GM23338 (cell line): ENCODE measurements at places on chromosomes 16 and 17.

DNA sequence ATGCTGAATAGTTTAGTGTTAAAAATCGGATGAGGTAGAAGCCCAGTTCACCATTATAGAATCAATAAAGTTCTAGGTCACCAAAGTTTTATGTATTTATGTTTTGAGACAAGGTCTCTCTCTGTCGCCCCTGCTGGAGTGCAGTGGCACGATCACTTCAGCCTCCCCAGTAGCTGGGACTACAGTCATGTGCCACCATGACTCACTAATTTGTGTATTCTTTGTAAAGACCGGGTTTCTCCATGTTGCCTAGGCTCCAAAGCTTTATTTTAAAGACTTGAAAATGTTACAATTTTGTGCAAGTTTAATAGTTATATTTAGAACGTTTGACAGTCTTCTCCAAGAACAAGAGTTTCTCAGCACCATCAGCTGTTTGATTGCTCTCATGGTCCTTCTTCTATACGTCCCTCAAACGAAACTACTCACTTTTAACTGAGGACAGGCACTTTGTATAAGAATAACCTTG, 32.1 kb downstream of the NDE1 start:
- peak; percentile 78 for DNase-seq

DNA sequence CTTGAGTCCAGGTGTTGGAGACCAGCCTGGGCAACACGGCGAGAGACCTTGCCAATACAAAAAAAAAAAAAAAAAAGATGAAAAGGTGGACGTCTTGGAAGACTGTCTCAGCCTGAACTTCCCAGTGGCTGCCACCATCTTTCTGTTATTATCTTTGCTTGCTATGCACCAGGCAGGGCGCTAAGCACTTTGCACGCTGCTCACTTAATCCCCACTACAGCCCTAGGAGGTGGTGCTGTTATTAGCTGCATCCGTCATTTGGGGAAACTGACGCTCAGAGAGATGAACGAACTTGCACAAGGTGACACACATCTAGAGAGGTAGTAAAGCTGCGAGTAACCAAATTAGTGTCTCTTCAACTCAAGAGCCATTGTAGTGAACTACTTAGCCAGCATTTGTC, 708 bp upstream of the CPPED1 start:
- DNase-seq: no peak

- no peak for DNase-seq
Measured at GRCh38 chr16:9219813-9220212, 128.4 kb downstream of the HAPSTR1 start.

DNA sequence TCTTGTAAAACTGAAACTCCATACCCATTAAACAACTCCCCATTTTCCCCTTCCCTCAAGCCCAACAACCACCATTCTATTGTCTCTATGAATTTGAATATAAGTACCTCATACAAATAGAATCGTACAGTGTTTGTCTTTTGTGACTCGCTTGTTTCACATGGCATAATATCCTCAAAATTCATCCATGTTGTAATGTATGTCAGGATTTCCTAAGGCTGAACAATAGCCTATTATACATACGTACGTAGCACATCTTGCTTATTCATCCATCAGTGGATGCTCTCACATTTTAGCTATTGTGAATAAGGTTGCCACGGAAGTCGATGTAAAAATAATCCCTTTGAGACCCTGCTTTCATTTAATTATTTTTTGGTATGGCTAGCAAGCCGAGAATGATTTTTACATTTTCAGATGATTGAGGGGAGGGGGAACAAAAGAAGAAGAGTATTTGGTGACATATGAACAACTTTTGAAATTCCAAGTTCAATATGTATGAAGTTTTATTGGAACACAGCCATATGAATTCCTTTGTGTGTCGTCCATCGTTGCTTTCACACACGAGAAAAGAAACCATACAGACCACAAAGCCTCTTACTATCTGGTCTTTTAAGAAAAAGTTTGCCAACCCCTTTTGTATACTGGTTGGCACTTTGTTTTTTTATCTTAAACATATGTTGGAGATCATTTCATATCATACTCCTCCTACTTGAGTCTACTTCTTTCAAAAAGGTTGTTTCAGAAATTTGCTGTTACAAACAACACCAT, 371.2 kb downstream of the NPIPA8 start:
- no peak for DNase-seq

GRCh38 chr17:52824542-52824941, 666.0 kb upstream of the CA10 start:
- DNase-seq: no peak

GRCh38 chr16:87948735-87949070, 2.5 kb upstream of the BANP start:
- DNase-seq: no peak

DNA sequence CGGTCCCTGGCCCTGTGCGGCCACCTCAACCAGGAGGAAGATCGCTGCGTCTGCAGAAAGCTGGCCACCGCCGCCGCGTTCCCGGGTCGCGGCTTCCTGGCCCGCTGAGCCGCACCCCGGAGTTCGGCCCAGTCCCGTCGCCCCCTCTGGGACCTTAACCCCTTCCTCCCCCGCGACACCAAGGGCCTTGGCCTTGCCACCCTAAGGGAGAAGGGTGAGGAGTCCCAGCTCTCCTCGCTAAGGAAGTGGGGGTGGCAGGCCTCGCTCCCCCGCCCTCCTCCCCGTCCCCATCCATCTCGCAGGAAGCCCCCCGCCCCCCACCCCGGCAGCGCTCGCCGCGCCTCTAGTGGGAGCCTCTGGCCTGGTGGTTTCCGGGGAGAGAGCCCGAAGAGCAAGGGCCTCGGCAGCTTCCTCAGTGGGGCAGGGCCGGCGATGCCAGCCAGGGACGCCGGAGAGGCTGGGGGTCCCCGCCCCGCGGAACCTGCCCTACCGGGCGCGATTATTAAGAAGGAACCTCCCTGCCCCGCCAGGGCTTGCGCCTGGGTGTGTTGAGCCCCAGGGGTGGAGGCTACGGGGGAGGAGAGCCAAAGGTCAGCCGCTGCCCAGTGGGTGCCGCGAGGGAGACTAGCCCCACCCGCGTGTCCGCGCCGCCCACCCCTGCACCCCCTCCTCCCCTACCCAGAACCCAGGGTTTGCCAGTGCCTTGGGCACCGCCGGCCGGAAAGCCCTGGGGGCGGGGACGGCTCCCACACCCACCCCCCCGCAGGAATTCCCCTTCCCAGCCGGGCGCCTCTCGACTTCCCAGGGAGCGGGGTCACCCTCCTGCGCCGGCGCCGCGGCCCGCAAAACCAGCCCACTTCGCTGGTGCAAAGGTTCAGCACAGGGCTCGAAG, 6.8 kb downstream of the CBX4 start:
- peak; percentile 79 for DNase-seq

- no peak for DNase-seq
Measured at GRCh38 chr17:56290802-56291118, 137.5 kb downstream of the ANKFN1 start.

DNA sequence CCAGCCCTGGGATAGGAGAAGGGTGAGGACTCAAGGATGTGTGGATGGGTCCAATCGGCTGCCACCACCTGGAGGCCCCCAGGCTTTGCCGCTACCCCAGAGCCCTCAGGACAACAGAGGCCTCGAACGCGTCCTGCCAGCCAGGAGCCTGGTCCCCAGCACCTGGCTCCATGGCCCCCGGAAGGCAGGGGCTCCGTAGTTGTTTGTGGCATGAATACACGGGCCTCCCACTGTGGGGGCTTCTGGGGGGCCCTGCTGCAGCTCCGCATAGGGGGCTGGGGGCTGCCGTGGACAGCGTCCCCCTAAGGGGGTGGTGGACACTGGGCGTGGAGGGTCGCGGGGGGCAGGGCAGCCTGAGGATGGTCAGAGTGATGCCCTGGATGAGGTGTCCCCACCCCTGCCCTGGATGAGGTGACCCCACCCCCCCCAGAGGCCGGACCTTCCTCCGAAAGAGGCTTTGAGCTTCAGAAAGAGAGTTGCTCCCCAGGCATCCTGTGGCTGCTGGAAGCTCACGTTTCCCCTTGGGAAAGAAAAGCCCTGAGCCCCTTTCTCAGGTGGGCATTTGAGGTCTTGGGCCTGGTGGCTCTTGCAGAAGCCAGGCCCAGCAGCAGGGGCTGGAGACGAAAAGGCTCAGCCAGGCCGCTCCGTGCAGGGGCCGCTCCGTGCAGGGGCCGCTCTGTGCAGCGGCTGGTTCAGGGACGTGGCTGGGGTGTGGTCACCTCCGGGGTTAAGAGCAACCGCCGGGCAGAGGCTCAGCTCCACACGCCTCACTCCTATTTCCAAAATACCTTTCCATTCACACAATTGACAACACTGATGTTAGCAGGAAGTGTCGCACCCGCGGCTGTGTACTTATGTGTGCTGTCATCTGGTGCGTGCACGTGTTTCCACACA, 40.3 kb upstream of the GNG13 start:
- no peak for DNase-seq

- no peak for DNase-seq
Measured at GRCh38 chr17:43449470-43450248, 34.1 kb upstream of the DHX8 start.

GRCh38 chr16:50644729-50645128, 36.4 kb downstream of the SNX20 start:
- peak; percentile 36 for DNase-seq

DNA sequence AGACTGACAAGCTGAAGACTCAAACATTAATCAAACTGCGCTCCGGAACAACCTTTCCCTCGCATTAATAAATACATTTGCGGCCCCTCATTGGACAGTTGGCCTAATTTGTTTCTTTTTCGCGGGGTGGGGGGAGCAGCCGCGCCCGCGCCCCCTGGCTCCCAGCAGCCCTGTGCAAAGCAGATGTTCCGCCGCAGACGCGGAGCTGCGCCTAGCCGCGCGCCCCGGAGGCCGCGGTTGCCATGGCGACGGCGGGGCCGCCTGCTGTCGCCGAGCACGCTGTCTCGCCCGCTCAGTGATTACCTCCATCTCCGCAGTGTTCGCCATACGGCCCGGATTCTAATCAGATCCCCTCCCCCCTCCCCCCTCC, 25.5 kb downstream of the COPZ2 start:
- DNase-seq: peak; percentile 87

GRCh38 chr17:61389670-61390478, 9.8 kb upstream of the TBX2 start:
- DNase-seq: peak; percentile 86

- DNase-seq: no peak
Measured at GRCh38 chr17:42507671-42508070, 28.4 kb upstream of the NAGLU start.

DNA sequence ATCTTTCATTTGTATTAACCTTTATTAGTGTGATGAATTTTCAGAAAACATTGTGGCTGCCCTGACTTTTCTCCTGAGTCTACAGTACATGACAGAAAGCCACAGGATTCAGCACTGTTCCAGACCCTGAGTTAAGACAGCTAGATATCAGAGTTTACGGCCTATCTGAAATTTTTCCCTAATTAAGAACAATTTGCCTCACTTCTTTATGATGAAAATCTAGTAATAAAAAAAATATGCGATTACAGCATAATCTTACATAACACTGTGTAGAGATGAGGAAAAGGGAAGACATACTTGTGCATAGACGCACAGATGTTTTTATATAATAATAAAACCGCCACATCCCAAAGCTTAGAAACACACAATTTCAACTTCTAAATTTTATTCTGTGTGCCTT, 7.3 kb downstream of the SPOP start:
- DNase-seq: no peak

GRCh38 chr16:64711026-64711425, 410.8 kb downstream of the CDH11 start:
- no peak for DNase-seq

GRCh38 chr17:51263006-51263405, 2.7 kb downstream of the UTP18 start:
- no peak for DNase-seq

- DNase-seq: no peak
Measured at GRCh38 chr16:58940609-58941008, 206.5 kb upstream of the GOT2 start.

GRCh38 chr17:34413443-34414119, 50.5 kb upstream of the CCL1 start:
- no peak for DNase-seq

GRCh38 chr17:83012868-83013778, 66.3 kb upstream of the METRNL start:
- no peak for DNase-seq

- DNase-seq: no peak
Measured at GRCh38 chr17:17709815-17710321, 28.6 kb downstream of the RAI1 start.

DNA sequence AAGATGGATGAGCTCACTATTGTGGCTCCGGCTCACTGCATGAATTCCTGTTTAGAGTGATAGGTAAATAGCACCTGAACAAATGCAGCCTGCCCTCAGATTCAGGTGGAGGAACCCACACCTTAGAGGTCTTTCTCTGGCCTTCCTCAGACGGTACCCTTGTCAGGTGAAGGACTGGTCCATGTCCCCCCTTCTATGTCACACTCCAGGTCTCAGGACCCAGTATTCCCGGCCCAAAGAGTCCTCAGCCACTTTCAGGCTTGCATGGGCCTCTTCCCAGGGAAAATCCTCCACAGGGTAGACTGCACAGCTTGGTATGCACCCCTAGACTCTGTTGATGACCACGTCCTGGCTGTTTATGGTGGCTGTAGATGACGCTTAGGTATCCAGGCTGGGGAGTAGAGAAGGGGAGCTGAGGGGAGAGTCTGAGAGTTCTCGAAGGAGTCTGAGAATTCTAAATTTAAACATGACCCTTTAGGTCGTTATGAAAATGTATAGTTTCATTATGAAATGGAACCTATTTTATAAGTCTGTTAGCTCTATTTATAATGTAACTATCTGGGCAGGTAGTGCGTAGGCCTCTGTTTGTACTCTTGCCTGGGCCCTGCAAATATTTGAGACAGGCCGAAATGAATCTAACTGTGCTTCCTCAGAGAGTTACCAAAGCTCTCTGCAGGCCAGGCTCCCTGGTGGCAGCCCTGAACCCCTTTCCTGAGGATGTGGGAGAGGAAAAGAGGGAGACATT, 32.5 kb upstream of the CCR7 start:
- no peak for DNase-seq

- peak; percentile 28 for DNase-seq
Measured at GRCh38 chr17:27241346-27241946, 52.5 kb upstream of the WSB1 start.

GRCh38 chr17:35906926-35907637, 23.5 kb downstream of the RDM1 start:
- no peak for DNase-seq

DNA sequence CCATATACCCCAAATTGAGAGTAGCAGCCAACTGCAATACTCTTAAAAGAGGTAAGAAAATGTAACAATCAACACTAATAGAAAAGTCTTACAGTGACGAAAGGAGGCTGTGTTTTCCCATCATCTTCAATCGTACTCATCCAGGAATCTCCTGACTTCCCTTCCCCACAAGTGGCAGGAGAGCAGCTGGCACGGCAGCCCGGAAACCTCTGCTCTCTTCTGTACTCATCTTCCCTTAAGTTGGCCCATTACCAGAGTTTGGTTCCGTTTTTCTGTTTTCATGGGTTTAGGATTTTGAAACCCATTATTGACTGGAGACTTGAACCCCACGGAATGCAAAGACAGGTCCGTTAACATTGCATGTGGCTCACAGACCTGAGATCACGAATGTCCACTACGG, 11.7 kb upstream of the CD300H start:
- no peak for DNase-seq

DNA sequence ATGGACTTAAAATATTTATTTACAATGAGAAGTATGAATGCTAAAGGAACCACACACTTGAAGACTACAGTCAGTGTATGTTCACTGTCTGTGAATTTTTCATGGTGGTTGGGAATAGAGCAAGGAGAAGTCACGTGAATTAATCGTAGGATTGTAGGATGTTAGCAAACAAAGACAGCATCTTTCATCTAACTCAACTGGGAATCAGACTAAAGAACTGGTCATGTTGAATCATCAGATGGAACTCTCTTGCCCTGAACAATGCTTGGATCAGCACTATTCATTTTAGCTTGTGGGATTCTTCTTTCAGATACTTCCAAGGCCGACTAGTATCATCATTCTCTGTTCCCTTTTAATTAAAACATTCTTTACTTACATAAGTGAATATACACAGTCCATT, 18.1 kb downstream of the KCNJ2 start:
- DNase-seq: no peak
